ENCODE measurements at places on chromosomes 6 and 20. TPM values are rescaled to one million over a fixed set of nuclear protein-coding genes. Genes with fewer than 3 reads are reported as not detected.
A peak's percentile ranks its signal among the peaks of the same experiment; 100 is the strongest.

Gene NFATC2
- 10.1 TPM for total RNA-seq

Gene PAX1
- not detected for total RNA-seq

Gene ZFP57
- not detected for total RNA-seq

Gene TRIM31
- total RNA-seq = not detected

Gene DACT2
- not detected for total RNA-seq

Gene KHDC1
- total RNA-seq = 2.9 TPM

Gene EEF1E1
- total RNA-seq = 44.8 TPM

Gene TNFRSF6B
- total RNA-seq = 96.8 TPM

Gene C6orf52
- total RNA-seq = 3.4 TPM

Gene OR2H1
- not detected for total RNA-seq

Gene CDK19
- 7.9 TPM for total RNA-seq

Gene PTK7
- 73.6 TPM for total RNA-seq

DNA sequence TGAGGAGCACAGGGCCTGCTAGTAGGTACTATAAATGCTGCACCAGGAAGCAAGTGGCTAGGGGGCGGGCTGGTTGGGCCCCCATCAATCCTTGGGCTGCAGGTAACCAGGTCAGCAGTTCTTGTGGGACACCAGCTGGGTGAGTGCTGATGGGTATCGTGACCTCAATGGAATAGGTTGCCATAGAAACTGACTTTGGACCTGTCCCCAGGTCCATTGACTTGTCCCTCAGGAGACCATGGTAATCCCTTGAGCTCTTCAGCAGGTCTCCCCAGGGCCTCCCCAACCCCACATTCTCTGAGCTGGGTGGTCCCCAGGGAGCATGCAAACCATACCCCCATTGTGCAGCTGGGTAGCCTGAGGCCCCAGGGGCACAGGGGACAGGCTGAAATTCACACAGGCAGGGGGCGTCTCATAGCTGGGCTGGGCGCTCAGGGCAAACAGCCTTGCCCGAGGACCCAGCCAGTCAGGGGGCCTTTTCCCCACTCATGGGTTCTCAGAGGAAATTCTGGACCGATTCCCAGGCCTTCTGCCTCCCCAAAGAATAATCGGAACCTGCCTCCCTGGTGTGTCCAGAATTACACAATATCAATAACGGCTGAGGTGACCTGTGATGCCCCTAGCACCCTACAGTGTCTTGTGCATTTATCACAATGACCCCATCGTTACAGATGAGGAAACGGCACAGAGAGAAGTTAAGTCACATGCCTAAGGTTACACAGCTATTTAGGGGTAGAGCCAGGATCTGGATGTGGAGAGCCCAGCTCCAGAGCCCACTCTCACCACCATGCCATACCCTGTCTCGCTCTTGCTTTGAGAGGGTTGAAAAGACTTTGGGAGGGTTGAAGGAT lies 35.9 kb downstream of the SRC start:
- DNase-seq = no peak

DNA sequence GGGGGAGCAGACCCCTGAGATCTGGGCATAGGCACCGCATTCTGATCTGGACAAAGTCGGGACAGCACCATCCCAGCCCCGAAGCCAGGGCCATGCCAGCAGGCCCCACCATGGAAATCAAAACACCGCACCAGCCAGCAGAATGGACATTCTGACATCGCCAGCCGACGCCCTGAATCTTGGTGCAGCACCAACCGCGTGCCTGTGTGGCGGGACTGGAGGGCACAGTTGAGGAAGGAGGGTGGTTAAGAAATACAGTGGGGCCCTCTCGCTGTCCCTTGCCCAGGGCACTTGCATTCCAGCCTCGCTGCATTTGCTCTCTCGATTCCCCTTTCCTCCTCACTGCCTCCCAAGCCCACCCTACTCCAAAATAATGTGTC lies 2.0 kb downstream of the NNAT start:
- DNase-seq = no peak

GRCh38 chr6:159766906-159767305 lies 5.1 kb downstream of the ACAT2 start:
- no peak for DNase-seq

DNA sequence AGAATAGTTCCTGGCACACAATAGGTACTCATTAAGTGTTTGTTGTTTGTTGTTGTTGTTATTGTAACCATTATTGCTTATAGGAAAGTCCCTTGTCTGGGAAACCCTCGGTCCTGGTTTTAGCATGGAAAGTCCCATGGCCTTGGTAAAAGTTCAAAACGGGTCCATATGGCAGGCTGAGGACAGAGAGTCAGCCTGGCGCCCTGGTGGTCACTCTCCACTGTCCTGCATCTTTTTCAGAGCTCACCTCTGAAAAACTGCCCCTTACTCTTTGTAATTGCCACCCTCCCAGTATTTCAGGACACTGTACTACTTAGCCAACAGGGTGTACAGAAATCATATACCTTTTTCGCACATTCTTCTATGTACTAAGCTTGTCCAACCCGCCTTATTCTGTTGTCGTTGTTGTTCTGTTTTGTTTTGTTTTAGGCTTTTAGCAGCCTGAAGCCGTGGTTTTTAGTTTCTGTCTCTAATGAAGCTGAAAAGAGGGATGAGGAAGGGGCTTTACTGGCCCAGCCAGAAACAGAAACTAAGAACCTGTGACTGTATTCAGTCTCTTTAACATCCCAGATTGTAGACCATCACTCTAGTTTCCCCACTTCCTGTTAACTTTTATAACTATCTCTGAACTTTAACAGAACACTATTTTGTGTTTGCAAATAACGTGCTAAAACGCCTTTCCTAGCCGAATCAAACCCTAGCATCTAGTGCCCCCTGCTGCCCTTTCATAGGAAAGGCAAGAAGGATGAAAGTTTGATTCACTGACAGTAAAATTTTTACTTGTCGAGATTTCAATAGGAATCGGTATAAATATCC lies 7.6 kb upstream of the TMEM14A start:
- peak; percentile 67 for DNase-seq

- DNase-seq = no peak
Observed at GRCh38 chr6:69138893-69139494, 503.9 kb downstream of the ADGRB3 start.

DNA sequence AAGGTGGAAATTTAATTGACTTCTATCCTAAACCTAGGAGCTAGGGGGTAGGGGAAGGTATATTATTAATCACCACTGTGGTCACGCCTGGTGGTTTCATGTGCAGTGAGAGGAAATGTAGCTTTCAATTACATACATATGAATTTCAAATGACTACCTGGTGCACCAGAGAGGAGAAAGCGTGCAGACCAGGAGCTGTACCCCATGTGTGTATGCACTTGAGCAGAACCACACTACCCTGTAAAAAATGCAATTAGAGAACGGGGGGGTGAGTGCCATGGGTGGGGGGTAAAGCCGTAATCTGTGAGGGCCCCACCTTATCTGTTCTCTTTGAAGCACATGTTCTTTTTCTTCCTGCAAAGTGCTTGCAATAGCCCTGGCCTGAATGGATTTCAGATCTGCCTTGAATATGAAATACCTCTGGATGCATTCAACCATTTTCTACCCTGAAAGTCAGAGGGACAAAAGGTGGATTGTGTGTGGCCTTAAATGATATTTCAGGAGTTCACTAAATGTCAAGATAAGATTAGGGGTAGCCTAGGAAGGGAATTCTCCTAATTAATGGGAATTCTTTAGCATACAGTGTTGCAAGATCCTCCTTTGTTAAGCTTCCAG lies 30.9 kb upstream of the EDN3 start:
- no peak for DNase-seq

- DNase-seq = no peak
Observed at GRCh38 chr6:96624957-96625356, 62.0 kb downstream of the FHL5 start.

DNA sequence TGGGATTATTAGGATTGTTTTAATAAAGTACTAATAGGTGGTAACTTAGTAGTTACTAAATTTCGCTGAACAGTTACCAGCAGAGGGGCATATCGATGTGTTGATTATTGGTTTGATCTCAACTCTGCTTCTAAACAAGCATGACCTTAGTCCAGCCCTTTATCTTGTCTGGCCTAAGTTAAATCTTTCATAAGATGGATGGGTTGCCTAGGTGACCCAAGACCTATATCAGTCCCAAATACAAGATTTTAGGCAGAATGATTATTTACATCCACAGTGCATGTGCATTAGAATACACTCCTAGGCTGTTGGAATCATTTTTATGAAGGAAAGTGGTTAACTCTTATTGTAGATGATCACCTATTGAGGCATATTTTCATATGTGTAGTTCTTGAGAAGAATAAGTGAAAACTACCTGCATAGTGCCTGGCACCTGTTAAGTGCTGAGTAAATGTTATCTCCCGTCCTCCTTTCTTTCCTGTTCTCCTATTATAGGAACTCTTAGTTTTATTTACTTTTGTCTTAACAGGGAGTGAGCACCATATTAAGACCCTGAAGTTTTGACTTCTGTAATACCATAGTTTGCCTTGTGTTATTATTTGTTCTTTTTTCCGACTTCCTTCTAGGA lies 1.1 kb downstream of the HSF2 start:
- no peak for DNase-seq

DNA sequence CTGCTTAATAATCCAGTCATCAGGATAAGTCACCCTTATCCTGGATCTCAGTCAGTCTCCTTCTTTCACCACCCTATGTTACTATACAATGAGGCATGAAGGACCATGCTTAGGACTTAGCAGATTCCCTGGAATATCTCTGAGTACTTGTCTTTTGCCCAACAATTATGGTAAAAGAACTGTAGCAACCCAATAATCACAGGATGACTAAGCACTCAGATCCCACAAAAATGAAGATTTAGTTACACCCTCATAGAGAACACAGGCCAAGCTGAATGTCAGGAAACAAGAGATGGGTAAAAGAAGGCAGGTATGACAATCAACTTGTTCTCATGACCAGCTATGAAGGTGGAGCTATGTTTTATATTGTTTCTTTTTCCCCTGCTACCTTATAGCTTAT lies 91.4 kb downstream of the EDN1 start:
- DNase-seq = no peak

- no peak for DNase-seq
Observed at GRCh38 chr6:34005901-34006531, 139.9 kb downstream of the GRM4 start.

GRCh38 chr6:13391537-13391936 lies 63.2 kb upstream of the TBC1D7 start:
- DNase-seq = no peak

DNA sequence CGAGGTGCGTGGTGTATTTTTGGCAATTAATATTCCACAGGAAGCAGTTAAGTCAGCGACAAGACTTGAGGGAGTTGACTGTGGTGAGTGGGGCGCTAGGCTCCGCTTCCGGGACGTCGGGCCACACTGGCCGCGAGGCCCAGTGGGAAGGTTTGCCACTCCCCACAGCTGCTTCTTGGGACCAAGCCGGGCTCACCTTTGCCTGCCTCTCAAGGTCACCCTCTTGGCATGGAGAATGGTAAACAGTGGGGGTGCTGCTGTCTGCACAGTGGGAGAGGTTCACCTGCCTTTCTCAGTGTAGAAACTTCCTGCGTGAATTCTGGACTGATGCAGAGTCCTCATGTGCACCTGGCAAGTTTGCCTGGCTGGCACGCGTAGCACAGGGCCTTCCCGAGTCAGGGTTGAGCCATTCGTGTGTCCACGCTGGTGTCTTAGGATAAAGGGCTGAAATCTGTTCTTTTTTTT lies 6.4 kb downstream of the OSBPL2 start:
- no peak for DNase-seq

GRCh38 chr6:125546841-125547251 lies 202.6 kb upstream of the HEY2 start:
- DNase-seq = no peak

- DNase-seq = no peak
Observed at GRCh38 chr20:41424546-41424945, 57.9 kb upstream of the EMILIN3 start.

DNA sequence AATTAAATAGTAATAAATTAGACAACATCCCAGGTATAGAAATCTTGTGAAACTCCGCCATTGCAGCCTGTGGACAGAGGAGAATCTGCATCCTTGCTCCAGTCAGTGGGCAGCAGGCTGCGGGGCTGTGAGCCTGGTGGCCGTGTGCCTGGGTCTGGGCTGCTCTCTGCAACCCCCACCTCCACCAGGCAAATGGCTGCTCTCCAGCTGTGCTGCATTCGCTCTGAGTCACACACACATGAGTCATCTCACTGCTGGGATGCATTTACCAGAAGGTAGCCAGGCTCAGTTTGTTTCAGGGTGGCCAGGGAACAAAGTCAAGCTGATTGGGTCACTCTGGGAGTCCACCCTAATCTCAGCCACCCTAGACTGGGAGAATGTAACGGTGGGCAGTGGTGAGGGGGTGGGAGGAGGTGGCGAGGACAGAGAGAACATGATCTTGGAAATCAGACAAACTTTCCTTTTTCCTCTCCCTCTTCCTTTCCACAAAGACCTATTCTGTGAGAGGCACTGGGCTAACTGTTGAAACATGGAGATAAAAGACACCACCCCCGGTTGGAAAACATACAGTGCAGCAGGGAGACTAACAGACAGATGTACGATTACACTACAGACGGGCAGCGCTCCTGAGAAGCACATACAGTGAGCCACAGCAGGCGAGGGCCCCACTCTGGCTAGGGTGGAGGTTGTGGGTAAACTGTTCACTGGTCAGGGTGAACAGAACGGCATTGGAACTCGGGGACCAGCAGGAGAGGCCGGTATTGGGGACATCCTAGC lies 59.2 kb downstream of the TRAM2 start:
- DNase-seq = no peak

- DNase-seq = no peak
Observed at GRCh38 chr6:145110109-145110508, 625.2 kb downstream of the EPM2A start.

- no peak for DNase-seq
Observed at GRCh38 chr6:165486183-165487137, 176.6 kb downstream of the PDE10A start.

DNA sequence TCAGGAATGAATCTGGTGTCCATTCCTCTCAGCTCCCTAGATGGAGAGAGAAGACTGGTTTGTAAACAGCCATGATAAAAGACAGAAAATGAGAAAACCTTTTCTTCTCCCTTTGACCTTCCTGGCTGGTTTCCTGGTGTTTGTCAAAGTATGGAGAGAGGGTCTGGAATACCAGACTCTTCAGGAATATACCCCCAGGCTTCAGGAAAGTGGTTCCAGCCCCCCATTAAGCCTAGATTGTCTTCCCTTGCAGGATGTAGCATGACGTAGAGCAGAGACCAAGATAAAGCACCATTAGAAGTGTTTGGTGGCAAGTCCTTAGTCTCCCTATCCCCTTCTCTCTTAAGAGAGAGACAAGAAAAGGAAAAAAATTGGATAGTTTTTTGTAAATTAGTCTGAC lies 51.1 kb downstream of the EIF2S2 start:
- no peak for DNase-seq

DNA sequence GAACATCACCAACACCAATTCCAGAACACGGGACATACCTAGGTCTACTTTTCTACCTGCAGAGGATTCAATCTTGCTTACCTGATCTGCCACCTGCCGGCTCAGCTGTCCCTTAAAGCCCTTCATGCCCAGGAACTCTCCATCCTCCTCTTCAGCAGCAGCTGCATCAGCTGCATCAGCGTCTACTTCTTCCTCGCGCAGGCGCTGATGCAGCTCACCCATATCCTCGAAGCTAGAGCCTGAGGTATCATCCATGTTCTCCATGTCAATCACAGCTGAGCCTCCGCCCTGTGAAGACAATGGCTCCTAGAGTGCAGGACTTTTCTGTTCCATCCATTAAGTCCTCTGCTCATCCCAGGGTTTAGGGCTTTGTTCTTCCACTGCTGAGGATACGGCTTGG lies 918 bp downstream of the YIPF3 start:
- no peak for DNase-seq

GRCh38 chr6:4371207-4371921 lies 236.0 kb upstream of the ECI2 start:
- no peak for DNase-seq

GRCh38 chr6:108465098-108465495 lies 95.6 kb upstream of the FOXO3 start:
- DNase-seq = no peak

All from glomerular endothelial cell (primary cell).